ENCODE measurements at places on chromosomes 4 and X.
A peak's percentile ranks its signal among the peaks of the same experiment; 100 is the strongest.

GRCh38 chr4:150402871-150403272, 179.1 kb upstream of the MAB21L2 start:
- no peak for DNase-seq

DNA sequence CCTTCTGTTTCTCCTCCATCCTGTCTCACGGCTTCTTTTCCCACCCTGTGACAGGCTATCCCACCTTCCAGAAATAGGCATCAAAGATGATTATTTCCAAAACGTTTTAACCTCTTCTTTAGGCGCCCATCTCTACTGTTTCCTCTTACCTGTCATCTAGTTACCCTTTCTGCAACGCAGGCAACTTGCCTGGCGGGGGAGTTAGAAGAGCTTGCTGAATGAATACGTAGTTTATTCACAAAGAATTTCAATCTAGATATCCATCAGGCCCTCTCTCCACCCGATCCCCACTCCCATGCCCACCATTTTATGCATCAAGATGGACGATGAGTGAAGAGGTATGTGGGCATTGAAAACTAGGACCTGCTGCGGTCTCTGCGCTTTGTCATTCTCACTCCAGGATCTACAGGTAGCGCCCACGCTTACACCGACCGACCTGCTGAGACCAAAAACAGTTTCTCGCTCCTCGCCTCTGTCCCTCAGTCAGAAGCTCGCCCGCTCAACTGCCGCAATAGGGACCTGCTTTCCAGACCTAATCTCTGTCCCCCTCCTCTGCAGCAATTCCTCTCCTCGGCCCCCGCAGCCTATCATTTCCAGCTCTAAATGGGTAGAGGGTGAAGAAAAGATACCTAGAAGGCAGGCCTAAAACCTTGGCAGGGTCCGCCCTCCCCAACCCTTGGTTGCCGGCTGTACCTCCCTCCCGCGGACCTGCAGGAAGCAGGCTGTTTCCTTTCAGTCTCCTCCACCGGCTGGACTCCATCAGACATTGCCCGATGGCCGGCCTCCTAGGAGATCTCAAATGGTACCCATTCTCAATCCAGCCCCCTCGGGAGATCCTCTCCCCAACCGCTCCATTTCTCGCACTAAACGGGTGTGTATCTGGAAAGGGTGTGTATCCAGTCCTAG, 624 bp downstream of the BEX5 start:
- no peak for DNase-seq

DNA sequence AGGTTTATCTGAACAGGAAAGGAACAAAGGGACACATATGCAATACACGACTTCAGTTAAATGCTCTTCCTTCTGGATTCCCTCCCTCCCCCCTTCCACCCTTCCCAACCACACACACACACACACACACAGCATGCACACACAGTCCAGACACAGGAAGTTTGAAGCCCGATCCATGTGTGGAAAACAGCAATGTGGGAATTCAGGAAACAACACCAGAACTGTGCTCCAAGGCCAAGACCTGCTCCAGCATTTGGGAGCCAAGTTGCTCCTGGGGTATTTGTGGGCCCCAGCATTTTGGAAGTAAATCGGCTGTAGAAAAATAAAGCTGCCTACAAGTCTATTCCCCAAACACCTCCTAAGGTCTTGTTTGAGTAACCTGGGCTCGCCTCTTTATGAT, 5.6 kb upstream of the AMOT start:
- no peak for DNase-seq

DNA sequence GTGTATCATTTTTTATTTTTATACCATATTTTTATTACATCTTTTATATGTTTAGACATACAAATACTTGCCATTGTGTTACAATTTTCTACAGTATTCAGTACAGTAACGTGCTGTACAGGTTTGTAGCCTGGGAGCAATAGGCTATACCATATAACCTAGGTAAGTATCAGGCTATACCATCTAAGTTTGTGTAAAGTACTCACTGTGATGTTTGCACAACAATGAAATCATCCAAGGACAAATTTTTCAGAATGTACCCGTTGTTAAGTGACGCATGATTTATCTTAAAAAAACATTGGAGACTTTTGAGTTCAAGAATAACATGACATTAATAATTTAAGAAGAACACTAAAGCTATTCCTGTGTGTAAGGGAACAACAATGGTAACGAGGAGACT, 96.0 kb upstream of the LEF1 start:
- DNase-seq = no peak

DNA sequence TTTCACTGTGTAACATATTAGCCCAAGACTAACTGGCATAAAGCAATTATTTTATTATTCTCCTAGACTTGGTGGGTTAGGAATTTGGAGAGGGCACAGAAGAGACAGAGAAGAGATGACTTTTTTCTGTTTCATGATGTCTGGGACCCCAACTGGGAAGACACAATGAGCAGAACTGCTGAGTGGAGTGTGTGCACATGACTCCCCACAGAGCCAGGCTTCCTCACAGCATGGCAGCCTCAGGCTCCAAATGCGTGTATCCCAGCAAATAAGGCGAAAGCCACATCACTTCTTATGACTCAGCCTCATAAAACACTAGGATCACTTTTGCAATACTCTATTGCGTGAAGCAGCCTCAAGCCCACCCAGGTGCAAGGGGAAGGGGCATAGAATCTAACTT, 68.4 kb downstream of the MFAP3L start:
- DNase-seq = no peak

- DNase-seq = peak; percentile 8
These were observed 179.6 kb upstream of the NOCT start for GRCh38 chr4:138835832-138836533.

GRCh38 chr4:5750946-5751665, 40.1 kb downstream of the EVC start:
- no peak for DNase-seq

DNA sequence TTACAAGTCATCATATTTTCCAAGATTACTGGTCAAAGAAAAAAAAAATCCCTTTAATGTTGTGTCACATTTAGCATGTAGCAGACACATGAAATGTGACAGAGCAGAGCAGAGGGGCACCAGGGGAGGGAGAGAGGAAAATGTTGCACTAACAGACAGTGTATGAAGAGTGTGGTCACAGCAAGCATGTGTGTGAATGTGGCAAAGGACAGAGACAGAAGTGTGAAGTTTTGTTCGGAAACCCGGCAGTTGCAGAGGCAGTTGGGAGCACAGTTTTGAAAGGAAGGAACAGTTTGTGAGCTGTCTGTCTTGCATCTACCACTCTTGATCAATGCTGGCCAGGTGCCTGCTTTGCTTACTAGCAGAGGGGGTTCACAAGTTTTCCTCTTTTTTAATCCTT, 83.9 kb upstream of the MAP3K15 start:
- no peak for DNase-seq

- no peak for DNase-seq
These were observed 148.5 kb downstream of the PPP3CA start for GRCh38 chr4:101198682-101199339.

GRCh38 chr4:142596121-142596520, 250.0 kb downstream of the INPP4B start:
- DNase-seq = no peak

DNA sequence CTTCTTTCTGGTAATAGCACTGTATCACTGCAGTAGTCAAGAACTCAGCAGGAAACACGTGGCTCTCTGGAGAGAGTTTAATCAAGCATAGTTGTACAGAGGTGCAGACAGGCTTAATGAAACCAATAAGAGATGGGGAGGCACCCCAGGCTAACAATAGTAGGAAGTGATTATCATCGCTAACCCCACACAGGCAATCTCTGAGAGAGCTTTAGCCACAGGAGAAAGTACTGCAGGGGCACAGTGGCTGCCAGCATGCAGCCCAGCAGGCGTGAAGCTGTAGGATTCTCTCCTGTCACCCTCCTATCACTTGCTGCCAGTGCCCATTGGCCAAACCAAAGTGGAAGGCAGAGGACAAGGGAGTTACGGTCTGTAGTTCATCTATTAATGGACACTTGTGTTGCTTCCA, 450.0 kb upstream of the RASGEF1B start:
- DNase-seq = no peak

All from AML-193 (cell line).